ENCODE measurements at places on chromosomes 5 and 9.
A peak's percentile ranks its signal among the peaks of the same experiment; 100 is the strongest.

GRCh38 chr9:133715866-133716563 lies 22.1 kb downstream of the SARDH start:
- DNase-seq = no peak

- DNase-seq = no peak
These were observed 11.5 kb downstream of the SMIM3 start for GRCh38 chr5:150789943-150790611.

DNA sequence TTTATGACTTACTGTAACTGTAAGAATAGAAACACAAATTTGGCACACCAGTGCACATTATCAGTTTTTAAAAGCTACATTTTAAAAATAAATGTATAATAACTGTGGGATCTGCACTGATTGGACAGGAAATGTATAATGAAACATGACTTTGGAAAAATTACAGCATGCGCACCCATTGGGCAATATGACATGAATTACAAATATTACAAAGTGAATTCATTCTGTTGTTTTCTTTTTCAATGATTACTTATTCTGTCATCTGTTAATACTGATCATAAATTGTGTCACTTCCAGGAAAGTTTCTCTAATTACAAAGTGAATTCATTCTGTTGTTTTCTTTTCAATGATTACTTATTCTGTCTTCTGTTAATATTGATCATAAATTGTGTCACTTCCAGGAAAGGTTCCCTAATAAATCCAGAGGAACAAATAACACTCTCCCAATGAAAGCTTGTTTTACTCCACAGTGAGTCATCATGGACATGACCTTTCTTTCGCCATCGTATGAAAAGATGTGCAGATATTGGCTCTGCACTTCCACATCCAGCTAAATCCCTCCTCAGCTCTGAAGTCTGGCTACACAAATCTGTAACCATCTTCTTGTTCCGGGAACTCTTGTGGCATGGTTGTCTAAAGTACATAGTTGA lies 297.0 kb upstream of the HAPLN1 start:
- DNase-seq = no peak

DNA sequence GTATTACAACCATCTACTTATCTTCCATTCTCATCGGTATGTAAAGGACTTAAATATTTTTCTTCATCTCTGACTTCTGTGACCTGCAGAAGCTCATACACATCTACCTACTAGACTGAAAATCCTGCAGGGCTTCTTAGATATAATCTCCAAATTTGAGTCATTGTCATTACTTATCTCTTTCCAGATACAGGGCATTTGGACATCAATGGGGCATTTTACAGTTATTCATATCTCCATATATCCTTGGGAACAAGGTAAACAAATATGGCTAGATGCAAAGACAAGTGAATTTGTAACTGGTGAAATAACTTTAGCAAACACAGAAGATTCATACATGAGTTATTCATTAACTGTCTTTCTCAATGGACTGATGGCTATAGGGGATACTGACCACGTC lies 37.7 kb upstream of the IL7R start:
- no peak for DNase-seq

- no peak for DNase-seq
These were observed 21.7 kb downstream of the XRCC4 start for GRCh38 chr5:83099001-83099400.

- no peak for DNase-seq
These were observed 8.4 kb downstream of the UBTD2 start for GRCh38 chr5:172274951-172275753.

DNA sequence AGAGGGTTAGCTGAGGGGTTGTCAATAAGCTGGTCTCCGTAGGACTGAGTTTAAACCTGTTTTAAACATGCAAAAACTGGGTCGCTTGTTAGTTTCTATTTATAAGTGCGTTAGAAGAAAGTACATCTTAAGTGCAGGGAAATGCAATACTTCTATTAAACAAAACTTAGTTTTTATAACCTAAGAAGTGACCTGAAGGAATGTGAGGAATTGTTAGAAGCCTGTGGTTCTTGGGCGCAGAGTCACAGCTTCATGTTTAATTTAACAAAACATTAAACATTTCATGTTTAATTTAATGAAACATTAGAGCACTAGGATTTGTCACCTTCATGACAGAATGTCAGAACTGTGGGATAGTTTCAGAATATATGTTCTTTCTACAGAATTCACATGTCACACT lies 469.2 kb upstream of the WWC1 start:
- no peak for DNase-seq

GRCh38 chr5:3594510-3595005 lies 1.1 kb upstream of the IRX1 start:
- DNase-seq = no peak

DNA sequence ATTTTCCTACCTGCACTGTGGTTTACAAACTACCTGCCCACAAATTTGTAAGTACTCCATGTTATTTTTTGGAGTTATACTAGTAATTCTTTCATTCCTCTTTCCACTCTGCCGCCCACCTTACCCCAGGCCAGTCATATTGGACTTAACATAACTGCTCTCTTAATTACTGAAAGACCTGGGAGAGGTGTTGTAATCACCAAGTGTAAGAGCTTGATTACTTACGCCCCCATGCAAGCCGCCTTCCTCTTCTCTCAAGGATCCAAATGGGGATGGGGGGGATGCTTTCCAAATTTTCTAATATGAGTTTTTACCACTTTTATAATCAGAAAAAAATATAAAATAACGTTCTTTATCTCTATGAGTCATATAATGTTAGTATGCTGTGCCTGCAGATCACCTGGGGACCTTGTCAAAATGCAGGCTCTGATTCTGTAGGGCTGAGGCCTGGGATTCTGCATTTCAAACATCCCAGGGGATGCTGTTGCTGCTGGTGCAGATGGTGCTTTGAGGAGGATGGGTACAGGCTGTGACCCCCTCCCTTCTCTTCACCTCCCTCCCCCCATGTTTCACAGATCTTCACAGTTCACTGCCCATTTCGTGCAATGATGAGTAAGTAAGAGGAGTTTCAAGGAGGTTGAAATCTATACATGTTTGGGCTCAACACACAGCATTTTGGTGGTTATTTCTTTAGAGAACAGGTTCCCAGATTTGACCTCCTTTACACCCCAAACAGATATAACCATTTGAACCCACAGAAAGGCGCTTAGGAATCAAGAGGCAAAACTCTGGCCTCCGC lies 87.3 kb downstream of the SEC61B start:
- DNase-seq = no peak

DNA sequence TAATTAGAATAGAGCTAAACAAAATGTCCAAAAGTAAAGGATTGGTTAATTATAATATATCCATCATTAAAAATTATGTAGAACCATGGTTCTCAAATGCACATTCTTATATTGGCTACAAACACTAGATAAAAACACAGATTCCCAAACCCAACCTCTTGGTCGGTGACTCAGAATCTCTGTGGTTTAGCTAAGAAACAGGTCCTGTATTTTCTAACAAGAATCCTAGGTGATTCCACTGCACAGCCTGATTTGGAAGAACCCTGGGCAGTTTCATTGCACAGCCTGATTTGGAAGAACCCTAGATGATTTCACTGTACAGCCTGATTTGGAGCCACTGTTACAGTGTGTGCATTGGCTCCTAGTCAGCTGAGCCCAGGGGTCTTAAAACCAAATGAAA lies 67.9 kb downstream of the KIAA1958 start:
- no peak for DNase-seq

- DNase-seq = no peak
These were observed 122.7 kb downstream of the ST8SIA4 start for GRCh38 chr5:100780376-100780870.

DNA sequence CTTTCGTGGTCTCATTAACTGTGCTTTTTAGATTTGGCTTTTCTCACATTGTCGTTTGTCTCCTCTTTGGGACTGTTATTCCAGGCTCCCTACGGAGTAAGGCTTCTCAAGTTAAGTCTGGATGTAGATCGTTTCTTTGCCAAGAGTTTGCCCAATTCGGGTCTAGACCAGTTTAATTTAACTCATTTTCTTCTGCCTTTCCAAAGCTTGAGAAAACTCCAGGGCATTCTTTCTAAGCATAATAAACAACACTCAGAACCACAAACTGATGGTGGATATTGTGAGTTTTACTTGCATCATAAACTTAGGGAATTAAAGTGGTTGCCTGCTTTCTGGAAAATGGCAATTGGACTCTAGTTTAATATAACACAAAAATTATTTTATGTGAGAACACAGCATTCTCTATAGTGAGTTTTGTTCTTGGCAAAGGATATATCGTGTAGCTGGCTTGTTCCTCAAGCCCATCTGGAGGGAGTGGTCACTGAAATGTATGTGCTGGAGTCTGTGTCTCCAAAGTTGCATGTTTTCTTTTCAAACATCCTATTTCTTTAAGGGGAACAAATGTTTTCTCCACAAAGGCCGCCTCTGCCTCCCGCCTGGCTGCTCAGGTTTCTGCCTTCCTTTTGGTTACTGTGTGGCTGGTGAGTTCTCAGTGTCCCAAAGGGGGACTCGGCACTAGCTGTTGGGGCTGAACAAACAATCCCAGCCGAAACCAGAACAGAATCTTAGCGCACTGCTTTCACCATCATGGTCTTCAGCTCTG lies 211.3 kb upstream of the FBN2 start:
- no peak for DNase-seq

DNA sequence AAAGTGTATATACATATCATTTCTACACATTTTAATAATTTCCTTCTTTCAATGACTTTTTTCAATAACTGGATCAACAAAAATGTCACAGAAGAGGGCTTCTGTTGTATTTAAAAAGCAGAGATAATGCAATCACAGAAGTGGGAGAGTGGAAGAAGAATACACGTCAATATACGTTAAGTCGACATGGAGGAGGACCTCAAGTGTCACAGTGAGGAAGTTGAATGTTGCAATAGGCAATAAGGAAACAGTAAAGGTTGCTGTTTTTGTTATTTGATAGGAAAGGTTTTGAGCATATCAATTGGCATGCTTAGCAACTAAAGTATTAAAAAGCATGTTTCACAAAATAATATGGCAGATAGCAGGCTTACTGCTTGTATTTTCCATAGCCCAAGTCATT lies 184.0 kb upstream of the NR4A3 start:
- DNase-seq = no peak

DNA sequence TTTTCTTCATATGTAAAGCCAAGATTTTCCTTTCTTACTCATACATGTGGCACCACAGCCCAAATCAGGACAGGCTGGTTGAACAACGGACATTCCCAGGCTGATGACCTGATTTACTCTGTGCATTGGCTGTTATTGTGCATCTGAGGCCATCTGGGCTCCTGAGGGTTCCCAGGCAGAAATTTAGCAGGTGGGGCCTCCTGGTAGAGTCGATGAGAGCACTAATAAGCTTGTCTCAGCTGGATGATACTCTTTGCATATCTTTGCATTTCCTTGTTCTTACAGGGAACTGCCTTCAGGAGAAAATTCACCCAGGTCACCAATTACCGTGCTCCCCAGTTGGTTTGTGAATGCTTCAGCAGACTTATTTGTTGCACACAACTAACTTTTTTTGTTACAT lies 605.1 kb downstream of the ELAVL2 start:
- no peak for DNase-seq

- DNase-seq = no peak
These were observed 8.9 kb downstream of the IPO11 start for GRCh38 chr5:62421414-62421813.

DNA sequence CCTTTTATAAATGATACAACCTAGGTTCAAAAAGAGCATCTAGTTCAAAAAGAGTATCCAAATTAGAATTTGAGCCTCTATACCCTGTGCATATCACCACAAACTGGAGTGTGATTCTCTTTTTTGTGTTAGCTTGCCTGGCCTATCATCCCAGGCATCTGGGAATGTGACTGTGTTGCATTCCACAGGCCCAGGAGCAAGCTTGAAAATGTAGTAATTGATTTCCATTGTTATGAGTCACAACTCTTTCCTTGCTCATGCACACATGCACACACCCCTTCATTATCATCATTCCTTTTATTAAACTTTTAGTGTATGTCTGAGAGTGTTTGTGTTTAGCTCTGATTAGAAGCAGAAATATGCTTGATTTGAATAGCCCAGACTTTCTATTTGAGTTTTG lies 75.2 kb downstream of the FCHO2 start:
- no peak for DNase-seq

GRCh38 chr9:37350486-37351190 lies 71.9 kb upstream of the GRHPR start:
- DNase-seq = no peak

- DNase-seq = no peak
These were observed 500.2 kb upstream of the ADAMTS16 start for GRCh38 chr5:4639946-4640345.

DNA sequence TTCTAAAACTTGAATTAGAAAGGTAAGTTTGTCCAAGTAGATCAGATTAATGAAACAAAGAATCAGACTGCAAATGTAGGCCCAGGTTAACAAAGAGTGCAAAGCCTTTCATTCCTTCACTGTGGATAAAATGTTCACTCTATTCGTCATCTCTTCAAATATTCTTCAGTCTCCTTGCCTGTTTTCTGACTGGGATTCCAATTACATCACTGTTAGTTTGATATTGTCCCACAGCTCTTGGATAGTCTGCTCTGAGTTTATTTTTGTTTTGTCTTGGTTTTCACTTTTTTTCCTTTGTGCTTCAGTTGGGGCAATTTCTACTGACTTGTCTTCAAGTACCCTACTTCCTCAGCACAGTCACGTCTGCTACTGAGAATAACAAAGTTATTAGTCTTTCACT lies 38.5 kb upstream of the GZMA start:
- no peak for DNase-seq

GRCh38 chr5:107381189-107381856 lies 289.4 kb downstream of the EFNA5 start:
- DNase-seq = peak; percentile 22

- DNase-seq = no peak
These were observed 136.8 kb upstream of the ADRA1B start for GRCh38 chr5:159779481-159779880.

DNA sequence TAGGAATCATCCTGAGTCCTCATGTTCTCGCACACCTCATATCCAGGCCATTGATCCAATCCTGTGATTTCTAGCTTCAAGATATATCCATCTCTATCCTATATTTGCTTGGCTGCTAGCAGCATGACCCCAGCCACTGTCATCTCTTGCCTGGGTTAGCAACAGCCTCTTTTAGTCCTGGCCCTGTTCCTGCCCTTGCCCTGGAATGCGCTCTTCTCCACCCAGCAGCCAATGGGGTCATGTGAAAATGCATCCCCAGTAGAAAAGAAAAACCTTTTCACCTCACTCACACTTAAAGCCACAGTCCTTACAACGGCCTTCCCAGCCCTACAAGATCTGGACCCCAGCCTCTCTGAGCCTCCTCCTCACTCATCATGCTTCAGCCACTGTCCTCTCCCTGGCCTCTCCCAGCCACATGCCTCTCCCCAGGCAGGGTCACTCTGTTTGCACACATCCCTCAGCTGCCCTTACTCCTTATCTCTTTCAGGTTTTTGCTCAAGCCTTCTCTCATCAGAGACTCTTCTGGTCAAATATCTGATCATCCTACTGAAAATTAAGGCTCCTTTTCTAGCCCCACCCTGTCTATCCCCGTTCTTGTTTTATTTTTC lies 34.3 kb upstream of the NR3C1 start:
- no peak for DNase-seq

Measured in occipital lobe (tissue), 3 donors.